ENCODE measurements at places on chromosomes 7 and 10.

DNA sequence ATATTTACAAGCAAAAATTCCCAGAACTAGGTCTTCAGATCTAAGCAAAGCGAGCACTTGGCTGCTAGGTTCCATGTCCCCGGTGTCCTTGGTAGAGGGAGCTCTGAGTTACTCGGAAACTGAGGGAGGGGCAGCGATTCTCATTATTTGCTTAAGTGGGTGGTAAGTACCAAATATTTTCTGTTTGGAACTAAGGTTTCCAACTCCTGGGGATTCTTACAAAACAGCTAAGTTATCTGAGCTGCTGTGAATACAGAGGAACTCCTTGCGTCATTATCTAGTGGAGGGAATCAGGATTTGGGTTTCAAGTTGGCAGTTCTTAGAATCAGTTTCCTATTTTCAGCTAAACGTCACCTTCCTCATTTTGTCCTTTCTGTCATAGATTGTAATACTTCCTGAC lies 76.8 kb upstream of the IKZF1 start:
- DNase-seq, result no peak

GRCh38 chr7:112938863-112939573 lies 147.6 kb downstream of the GPR85 start:
- DNase-seq, result no peak

DNA sequence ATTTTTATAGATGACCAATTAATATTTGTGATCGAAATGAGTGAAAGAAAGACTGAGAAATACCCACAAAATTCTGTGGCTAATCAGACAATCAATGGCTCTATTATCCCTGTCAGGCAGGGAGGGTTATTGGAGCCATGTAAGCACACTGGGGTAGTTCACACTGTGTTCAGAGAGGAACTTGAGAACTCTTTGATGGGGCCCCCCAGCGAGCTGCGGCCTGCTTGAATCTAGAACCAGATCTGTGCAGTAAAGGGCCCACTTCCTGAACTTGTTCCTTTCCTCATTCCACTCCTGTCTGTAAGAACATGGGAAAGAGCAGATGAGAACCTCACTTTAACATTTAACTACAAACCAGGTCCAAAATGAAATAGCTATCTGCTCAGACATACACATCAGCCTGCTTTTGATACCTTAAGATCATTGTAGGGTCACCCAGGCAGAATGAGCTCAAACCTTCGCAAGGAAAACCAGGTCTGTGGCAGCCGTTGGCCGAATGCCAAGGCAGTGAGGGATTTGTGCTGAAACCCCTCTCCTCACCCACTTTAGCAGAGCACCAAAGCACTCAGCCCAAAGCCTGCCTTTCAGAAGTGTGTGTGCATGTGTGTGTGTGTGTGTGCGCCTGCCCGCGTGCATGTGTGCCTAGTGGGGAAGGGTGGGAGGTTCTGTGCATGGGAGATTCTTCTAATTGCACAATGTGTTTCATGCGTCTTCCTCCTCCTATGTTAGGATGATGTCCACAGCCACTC lies 365.6 kb upstream of the MGMT start:
- DNase-seq, result no peak

DNA sequence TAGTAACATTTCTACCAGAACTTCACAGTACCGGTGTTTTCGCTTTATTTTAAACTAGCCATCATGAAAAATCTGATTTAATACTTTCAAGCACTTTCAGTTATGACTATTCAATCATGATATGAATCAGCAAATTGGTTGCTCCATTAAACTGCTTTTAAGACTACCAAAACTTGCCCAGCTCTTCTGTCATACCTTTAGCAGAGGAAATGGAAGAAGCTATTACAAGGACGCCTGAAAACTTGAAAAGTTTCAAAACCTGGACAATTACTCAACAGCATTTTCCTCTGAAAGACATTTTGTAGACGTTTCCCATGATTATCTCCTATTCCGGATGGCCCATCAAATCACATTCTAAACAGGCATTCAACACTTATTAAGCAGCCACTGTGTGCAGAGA lies 2.0 kb downstream of the JAZF1 start:
- DNase-seq, result no peak

DNA sequence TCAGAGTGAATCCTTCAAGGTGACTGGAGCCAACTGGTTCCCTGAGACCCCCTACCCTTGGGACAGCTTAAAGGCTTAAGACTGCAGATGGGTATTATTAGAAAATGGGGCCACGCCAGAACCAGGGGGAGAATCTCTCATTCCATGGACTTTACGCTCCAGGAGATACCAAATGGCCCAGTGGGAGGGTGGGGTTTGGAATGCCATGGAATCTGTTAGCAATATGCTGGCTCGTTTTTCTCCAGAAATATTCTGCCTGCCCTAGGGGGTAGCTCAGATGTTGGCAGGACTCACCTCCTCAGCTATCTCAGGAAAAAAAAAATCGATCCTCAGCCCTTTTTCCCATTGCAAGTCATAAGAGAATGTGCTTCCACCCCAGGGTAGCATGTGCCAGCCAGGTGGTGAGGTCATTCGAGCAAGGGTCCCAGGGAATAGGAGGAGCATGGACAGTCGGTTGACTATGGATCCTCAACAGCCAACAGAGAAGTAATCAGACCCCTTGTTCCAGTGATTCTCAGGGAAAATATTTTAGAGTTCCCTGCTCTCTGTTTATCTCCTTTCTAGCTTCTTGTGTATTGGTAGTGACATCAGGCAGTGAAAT lies 22.9 kb downstream of the SVIL start:
- DNase-seq, result no peak

DNA sequence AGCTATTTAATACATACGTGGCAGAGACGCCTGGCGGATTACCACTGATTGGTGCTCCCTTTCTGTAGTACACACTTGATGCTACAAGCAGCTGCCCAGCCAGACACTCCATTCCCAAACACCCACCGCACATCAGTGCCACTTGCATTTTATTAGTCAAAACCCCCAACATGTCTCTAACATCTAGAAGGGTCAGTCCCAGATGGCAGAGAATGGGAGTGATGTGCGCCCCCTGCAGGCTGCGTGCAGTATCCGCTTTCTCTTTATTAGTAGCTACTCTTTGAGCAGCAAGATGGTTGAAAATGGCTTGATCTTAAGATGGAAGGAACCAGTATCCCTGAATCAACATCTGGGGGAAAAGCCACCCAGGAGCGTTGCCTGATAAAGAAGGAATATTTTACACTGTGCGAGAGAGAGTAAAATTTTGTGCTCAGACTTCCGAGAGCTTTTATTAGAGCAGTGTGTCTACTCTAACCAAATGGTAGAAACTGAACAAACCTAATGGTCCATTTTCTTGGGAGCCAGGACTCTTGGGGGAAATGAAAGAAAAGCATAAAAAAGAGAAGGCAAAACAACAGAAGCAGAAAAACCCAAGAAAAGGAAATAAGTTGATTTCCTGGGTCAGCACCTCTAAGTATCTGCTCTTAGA lies 78.3 kb downstream of the ST8SIA6 start:
- no peak for DNase-seq

- no peak for DNase-seq
Measured at GRCh38 chr7:143931739-143932138, 3.3 kb upstream of the OR2F2 start.

DNA sequence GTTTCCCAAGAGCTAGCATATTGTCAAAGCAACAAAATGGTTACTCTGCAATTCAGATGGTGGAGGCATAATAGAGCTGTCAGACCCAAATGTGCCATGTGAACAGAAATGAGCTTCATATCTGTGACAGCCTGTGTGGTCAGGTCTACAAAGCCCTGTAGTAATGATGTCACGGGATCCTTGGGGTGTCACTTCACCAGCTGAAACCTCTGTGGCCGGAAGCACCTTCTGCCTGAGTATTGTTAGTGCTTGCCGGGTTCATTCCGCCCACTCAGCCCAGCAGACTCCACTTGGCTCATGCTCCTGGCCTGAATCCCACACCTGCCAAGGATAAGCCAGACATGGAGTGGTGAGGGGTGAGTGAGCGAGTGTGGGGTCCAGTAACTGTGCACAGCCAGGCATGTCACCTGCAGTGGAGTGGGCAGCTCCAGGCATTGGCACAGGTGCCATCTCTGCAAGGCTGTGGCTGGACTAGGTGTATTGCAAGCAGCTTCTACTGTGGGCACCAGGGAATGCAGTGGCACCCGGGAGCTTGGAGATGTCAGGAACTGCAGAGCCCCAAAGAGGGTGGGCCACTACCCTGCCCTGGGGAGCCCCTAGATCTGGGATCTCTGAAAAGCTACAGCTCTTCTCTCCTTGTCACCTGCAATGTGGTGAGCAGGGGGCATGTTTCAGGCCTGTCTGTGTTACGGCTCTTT lies 341.9 kb upstream of the CHRM2 start:
- DNase-seq, result no peak

DNA sequence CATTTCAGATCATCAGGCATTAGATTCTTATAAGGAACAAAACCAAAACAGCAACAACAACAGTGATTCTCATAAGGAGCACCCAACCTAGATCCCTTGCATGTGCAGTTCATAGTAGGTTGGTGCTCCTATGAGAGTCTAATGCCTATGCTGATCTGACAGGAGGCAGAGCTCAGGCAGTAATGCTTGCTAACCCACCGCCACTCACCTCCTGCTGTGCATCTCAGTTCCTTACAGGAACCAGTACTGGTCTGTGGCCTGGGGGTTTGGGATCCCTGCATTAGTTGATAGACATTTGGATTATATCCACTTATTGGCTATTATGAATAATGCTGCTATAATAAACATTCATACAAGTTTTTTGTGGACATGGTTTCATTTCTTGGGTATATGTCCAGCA lies 14.0 kb downstream of the MKLN1 start:
- DNase-seq, result no peak

GRCh38 chr7:6623589-6624245 lies 8.3 kb downstream of the ZNF853 start:
- no peak for DNase-seq

GRCh38 chr7:30936650-30937245 lies 25.1 kb downstream of the AQP1 start:
- no peak for DNase-seq
